ENCODE measurements at places on chromosomes 6 and 20.

- DNase-seq = no peak
Measured at GRCh38 chr6:14182916-14183315, 65.3 kb downstream of the CD83 start.

DNA sequence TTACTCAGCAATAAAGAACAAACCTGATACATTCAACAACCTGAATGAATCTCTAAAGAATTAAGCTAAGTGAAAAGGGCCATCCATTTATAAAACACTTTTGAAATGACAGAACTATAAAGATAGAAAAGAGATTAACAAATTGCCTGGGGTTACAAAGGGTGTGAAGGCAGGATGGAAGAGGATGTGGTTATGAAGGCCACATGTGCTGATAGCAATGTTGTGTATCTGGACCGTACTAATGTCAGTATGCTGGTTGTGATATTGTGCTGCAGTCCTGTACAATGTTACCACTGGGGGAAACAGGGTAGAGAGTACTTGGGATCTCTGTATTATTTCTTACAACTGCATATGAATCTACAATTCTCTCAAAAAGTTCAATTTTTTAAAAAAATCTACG is 36.4 kb downstream of the ELOVL5 start:
- DNase-seq = no peak

- peak; percentile 40 for DNase-seq
Measured at GRCh38 chr6:68876792-68877493, 241.9 kb downstream of the ADGRB3 start.

- DNase-seq = peak; percentile 53
Measured at GRCh38 chr6:7827142-7827541, 83.4 kb downstream of the TXNDC5 start.

DNA sequence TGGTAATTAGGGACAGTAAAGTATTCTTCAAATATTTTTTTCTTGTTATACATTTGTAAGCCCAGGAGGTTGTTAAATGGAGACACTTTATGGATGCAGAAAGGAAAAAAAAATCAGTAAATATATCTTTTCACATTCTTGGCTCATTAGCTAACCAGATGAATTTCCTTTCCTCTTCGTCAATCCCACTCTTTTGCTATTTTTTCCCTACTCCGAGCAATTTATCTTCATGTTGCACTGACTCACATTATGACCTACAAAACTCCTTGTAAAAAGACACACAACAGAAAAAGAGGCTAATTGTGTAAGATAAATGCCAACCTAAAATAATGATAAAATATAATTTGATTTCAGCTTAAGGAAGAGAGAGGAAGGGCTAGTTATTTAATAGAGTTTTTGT is 472.9 kb upstream of the ZNF337 start:
- peak; percentile 46 for DNase-seq

DNA sequence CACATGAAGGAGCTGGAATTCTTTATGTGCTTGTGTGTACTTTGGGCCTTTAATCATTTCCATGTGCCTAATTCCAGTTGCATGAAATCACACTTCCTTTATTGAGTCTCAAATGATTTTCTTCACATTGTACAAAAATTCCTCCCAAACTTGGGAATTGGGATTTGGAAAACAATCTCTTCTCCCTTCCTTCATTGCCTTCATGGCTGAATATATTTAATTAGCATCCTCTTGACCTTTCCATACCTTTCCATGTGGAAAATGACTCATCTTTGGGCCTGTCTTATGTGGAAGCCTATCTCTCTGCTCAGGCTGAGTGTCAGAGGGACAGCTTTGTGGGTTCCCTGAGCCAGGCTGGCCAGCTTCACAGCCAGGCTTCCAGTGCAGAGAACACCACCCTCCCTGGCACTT is 33.0 kb upstream of the CDH4 start:
- peak; percentile 10 for DNase-seq

DNA sequence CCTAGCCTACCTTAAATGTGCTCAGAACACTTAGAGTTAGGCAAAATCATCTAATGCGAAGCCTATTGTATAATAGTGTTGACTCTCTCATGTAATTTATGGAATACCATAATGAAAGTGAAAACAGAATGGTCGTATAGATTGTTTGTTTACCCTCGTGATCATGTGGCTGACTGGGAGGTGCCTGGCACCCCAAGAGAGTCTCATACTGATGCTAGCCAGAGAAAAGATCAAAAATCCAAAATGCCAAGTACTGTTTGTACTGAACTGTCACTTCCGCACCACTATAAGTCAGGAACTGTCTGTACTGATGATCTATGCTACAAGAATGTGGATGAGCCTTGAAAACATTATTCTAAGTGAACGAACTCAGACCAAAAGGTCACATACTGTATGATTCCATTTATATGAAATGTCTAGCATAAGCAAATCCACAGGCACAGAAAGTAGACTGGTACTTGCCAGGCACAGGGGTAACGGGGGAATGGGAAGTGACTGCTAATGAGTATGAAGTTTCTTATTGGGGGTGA is 22.4 kb downstream of the ZMYND8 start:
- DNase-seq = peak; percentile 96

GRCh38 chr6:163687075-163687474 is 272.6 kb downstream of the QKI start:
- DNase-seq = no peak

GRCh38 chr6:78832091-78832808 is 35.1 kb upstream of the IRAK1BP1 start:
- peak; percentile 4 for DNase-seq

All from astrocyte of the spinal cord (primary cell).